ENCODE measurements at places on chromosomes 13 and 19.

DNA sequence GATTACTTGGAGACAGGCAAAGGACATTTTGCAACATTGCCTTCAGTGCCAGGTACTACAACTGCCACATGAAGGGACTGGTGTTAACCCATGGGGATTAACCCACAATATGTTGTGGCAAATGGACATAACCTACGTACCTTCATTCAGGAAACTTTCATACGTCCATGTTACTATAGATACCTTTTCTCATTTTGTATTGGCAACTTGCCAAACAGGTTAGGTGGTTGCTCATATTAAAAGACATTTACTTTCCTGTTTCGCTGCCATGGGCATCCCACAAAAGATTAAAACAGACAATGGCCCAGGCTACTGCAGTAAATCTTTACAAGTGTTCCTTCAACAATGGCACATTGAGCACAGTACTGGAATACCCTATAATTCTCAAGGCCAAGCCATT is 925.3 kb downstream of the SLITRK6 start:
- no peak for DNase-seq

GRCh38 chr13:73096638-73097037 is 37.8 kb downstream of the KLF5 start:
- DNase-seq = no peak

DNA sequence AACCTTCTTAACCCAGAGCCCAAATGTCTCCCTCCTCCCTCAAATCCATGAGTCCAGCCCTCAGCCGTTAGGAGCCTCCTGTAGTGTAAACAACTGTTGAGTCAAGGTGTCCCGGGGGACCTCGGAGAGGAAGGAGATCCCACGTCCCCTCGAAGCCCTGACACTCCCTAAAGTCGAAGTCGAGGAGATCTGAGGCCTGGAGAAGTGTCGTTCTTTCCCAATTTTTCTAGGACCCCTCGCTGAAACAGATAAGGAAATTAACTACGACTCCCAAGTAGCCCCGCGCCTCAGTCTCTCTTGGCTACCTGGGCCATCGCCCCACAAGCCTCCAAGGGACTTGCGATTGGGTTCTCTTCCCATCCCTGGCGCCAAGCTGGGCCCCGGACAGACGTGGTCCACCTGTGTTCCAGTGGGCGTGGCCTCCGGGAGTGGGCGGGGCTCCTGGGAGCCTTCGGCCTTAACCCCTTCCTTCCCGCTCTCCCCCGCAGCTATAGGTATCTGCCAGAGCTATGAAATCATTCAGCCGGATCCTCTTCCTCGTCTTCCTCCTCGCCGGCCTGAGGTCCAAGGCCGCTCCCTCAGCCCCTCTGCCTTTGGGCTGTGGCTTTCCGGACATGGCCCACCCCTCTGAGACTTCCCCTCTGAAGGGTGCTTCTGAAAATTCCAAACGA is 869 bp downstream of the GFY start:
- no peak for DNase-seq

GRCh38 chr19:18774782-18775444 is 16.2 kb downstream of the COMP start:
- DNase-seq = no peak

DNA sequence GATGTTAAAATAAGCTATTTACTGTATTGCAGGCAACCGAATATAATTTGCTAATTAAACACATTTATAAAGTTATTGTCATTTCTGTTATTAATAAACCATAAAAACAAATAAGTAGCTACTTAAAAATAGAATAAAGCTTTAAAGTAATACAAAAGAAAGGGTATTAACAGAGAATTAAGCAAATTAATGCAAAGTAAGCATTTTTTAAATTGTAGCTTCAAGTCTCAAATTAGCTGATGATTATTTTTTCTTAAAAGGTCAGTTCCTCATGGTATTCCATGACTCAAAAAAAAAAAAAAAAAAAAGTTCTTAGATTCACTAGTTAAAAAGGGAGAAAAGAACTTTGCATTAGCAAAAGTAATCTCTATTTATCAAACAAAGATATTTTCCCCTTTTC is 292.5 kb downstream of the SLITRK1 start:
- no peak for DNase-seq

DNA sequence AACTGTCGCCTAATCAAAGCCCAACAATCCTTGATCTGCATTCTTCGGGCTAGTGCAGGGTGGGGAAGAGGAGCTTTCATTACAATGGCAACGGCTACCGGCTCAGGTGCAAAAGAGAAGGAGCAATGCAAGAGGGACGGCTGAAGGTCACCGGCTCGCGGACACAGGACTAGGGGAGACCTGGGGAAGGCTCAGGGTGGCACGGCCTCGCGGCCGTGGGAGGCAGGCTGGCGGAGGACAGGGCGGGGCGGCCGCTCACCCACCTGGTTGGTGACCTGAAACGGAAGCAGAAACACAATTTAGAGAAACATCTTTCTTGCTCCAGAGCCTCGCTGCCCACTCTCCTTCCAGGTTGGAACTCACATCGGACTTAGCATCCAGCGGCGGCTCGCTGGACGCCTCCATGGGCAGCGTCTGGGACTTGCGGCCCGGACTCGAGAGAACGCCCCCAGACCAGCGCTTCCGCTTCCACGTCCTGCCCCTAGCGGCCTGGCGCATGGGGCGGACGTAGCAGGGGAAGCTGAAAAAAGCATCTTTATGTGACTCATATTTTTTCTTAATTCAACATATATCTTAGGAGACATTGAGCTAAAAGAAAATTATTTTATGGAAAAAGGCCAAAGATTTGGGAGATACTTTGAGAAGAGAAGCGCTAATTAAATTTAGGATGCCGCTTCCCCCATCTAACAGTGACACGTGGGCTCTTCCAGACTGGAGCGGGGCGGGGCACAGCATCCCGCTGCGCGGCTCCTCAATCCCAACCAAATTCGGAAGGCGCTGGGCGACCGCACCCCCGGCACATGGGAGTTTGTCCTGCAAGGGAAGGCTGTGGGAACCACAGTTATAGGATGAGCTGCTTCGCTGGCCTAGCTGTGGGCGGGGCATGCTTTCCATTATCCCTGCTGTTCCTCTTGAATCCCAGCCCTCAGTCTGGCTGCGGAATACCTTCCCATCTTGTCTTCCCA is at the start of gene COMMD6:
TSS of gene COMMD6 (minus strand) at position 441 of the 965 bp plus-strand sequence. CDS start at position 405, 36 bp downstream.
- peak; percentile 88 for DNase-seq

GRCh38 chr19:39402346-39403300 is 4.0 kb upstream of the ZFP36 start:
- DNase-seq = peak; percentile 91

- peak; percentile 22 for DNase-seq
Measured at GRCh38 chr13:95039415-95039814, 261.8 kb downstream of the ABCC4 start.

DNA sequence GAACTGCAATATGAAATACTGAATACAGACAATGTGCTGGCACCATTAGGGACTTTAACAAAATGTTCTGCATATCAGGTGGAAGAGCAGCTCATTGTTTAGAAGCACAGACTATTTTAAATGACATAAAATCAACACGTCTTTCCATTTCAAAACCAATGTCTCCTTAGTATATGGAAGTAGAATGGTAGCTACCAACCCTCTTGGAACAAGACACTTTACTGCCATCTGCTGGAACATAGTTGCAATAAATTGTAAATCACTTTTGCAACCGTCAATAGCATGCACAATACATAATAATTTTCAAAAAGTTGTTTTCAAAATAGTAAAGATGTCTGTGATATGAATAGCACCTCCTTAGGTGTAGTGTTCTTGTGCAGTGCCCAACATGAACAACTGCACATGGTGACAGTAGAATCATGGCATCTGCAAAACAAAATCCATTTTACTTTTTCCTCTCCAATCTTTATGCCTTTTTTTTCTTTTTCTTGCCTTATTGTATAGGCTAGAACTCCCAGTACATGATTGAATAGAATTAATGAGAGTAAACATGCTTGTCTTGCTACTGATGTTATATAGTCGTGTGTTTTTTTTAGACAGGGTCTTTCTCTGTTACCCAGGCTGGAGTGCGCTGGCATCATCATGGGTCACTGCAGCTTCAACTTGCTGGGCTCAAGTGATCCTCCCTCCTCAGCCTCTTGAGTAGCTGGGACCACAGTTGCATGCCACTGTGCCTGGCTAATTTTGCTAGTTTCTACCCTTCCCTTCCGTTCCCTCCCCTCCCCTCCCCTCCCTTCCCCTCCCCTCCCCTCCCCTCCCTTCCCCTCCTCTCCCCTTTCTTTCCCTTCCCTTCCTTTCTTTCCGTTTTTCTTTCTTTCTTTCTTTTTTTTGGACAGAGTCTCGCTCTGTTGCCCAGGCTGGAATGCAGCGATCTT is 7.8 kb upstream of the LYPD5 start:
- DNase-seq = peak; percentile 79

DNA sequence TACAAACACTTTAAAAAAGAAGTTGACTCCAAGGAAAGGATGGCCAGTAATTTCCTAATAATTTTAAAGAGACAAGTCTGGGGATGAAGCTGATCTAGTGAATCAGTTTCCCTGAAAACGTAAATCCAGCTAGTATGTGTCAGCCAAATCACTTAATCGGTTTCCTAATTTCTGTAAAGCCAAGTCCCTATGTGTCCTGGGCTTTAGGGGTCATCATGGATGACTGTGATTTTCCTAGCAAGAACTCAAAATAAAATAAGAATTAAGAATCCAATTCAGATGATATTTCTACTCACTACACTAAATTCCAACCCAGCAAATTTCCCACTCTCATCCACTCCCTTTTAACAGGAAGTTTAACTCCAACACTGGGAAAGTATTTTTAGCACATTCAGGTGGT is 35.9 kb downstream of the ELF1 start:
- peak; percentile 57 for DNase-seq

DNA sequence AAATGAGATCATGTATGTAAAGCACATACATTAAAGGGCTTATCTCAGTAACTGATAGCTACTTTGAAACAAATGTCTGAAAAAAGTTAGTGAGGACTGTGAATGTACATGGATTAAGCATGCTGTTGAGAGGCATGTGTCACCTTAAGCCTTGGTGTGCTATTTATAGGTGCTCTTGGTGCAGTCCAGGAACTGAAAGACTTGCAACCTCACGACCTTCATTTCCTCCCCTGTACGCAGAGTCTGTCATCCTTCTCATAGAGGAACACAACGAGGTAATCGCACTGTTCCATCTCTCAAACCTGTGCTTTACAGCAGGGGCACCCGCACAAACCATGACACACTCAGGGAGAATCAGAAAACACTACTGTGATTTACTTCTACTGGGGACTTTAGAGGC is 65.6 kb downstream of the UFM1 start:
- peak; percentile 8 for DNase-seq

GRCh38 chr13:20997301-20998161 is 63.9 kb downstream of the LATS2 start:
- peak; percentile 93 for DNase-seq

- no peak for DNase-seq
Measured at GRCh38 chr19:56933014-56933705, 92.6 kb upstream of the PEG3 start.

DNA sequence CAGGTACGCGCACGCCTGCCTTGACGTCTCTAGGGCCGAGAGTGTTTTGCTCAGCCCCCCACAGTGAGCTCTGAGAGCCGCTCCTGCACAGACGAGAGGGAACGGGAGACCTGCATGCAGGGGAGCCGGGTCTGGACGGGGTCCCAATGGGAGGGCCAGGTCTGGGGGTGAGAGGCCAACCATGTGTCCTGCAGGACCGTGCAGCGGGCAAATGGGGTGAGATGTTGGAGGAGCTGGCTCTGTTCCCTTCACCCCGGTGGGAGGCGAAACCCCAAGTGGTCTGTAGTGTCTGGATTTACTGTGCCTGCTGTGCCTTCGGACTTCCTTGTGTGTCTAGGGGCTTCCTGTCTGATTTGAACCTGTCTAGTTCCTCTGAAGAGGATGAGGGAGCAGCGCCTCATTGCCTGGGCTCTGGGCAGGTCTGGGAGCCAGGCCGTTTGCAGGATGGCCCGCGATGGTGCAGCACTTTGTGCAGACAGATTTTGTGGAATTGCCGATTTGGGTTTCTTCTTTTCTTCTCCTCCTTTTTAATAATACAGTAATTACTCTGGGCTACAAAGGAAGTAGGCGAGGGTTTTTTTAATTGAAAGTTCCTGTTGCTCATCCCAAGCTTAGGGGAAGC is 2.1 kb downstream of the CSNK1G2 start:
- no peak for DNase-seq

DNA sequence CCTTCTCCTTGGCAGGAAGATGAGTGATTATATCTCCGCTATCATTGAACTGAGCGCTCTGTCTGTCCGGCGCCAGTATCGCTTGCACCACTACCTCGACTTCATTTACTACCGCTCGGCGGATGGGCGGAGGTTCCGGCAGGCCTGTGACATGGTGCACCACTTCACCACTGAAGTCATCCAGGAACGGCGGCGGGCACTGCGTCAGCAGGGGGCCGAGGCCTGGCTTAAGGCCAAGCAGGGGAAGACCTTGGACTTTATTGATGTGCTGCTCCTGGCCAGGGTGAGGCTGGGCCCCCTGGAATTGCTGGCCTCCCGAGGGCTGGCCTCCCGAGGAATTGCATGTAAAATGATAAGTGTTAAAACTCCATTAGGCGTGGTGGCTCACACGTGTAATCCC is 32.1 kb downstream of the CYP4F22 start:
- DNase-seq = no peak

DNA sequence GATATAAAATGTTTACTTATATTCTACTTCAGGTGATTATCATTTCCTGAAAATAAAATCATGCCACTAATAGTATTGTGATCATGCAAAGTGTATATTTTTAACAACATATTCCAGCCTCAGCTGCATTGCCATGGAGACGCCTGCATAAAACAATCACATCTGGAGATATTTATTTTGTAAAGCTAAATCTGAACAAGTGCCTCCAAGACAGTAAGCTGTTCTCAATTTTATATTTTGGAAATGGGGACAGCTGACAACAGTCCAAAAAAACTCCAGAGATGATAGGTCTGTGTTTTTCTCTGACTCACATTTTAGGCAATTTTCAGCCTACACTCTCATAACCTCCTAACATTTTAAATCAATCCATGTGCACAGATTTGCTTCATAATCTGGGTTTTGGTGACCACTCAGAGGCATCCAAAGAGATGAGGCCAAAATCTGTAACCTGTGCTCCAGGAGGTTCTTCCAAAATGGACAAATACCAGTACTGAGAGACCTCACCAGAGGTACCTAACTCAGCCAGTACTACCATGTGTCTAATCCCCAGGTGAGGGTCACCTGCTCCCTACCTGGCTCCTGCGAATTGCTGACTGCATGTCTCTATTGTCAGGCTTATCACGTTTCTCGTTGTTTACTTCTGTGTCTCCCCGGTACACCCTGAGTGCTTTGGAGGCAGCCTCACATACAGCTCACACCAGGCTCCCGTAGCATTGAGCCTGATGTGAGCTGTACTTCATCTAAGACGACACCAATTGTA is 62.7 kb downstream of the COL4A1 start:
- DNase-seq = peak; percentile 49

Measured in cardiac fibroblast (primary cell).